ENCODE measurements at places on chromosomes 3 and 15.

DNA sequence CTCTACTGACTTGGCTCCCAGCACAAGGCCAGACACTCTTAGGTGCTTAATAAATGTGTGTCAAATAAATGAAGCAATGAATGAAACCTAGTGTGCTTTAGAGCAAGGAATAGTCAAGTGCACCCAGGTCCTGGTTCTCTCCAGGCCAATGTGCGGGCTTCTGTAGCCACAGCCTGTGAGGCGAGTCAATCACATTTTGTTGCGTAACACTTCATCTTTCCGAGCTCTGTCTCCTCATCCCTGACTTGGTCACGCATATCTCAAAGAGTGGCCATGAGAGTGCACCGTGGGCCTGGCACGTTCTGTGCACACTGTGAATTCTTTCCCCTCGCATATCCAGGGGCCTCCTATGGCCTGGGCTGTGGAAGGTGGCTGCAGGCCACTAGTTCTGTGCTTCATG is 11.4 kb upstream of the SH3GL3 start:
- DNase-seq: no peak

DNA sequence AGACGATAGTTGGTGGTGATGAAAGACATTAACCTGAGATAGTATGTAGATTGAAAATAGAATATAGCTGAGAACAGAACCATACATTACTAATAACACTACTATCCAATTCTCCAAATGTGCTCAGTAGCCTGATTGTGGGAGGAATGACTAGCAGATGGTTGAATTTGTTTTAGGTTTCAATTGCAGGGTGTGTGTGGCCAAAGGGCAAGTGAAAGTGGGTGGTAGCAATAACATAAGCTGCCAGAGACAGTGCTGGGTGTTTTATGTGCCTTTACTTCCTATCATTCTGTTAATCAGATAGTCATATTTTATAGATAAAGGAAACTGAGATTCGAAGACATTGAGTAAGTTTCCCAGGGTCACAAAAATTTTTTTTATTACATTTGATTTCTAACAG is 249.5 kb upstream of the ARL6 start:
- no peak for DNase-seq

- DNase-seq: no peak
Observed at GRCh38 chr3:140303875-140304274, 368.9 kb downstream of the CLSTN2 start.

GRCh38 chr15:42191610-42192346 is 16.3 kb downstream of the VPS39 start:
- no peak for DNase-seq

- DNase-seq: no peak
Observed at GRCh38 chr15:101171954-101172353, 79.9 kb downstream of the CHSY1 start.

DNA sequence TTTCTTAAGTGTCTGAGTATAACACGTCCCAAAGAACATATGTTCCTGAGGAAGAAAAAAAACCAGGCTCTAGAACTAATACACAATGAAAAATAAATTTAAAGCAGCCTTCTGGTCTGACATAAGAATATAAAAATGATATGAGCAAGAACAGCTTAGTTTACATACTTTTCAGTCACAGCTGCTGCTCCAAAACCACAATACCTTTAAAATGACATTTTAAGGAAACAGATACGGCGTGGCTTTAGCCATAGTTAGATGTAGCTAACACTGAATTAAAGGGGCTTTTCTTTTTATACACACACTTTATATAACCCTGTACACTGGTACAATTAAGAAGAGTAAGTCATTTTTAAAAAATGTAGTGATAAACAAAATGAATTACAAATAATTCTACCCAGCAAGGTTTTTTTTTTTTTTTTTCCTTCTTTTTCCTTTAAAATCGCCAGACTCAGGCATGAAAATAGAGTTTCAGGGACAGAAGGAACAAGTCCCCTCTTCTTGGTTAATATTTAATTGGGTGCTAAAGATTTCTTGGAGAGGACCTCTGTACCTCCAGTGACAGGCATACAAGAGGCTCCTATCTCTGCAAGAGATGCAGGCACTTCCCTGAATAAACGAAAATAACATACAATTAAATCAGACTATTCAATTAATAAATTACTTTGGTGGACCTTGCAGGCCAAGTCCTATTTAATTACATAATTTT is 265.6 kb downstream of the FOXP1 start:
- no peak for DNase-seq

DNA sequence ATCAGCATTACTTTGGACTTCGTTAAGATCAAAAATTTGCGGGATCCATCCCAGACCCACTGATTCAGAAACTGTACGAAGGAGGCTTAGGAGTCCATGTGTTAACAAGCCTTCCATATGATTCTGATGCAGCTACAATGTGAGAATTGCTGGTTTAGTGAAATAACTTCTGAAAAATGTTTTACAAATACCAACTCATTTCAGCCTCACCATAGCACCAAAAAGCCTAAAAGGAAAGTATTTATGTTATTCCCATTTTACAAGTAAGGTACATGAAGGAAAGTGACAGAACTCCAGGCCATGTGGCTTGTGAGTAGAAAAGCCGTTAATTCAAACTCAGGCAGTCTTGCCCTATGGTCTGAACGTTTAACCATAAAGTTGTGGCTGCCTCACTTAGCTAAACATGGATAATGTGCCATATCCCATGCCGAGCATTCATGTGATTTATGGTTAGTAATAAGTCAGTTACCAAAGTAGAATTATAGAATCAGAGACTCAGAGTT is 1.5 kb upstream of the IGSF10 start:
- no peak for DNase-seq

DNA sequence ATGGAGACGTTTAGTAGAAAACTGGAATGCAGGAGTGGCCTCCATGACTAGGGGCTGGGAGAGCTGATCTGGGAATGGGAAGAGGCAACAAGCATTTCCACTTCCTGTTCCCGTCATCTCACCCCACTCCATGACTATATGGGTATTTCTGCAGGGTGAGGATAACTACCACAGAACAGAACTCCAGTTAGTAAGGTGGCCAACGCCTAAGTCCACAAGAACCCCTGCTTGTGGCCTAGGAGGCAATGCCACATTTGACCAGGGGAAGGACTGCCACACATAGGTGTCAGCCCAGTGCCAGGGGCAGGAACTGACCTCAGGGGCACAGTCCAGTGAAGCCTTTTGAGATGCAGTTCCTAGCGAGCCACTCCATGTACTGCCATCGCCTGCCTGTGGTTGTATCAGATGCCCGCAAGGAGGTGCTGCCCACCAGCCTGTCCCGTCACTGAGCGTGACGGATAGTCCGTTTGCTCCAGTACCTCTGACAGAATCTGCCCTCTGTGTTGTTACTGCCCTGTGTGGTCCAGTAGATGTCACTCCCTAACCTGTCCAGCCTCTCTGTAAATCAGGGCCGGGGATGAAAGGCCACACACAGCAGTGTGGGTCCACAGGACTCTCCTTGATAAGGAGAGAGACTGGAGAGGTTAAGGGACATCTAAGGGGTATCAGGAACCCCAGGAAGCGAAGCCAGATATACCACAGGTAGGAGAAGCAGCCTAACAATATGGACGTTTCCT is 3.5 kb upstream of the MTFMT start:
- DNase-seq: no peak

DNA sequence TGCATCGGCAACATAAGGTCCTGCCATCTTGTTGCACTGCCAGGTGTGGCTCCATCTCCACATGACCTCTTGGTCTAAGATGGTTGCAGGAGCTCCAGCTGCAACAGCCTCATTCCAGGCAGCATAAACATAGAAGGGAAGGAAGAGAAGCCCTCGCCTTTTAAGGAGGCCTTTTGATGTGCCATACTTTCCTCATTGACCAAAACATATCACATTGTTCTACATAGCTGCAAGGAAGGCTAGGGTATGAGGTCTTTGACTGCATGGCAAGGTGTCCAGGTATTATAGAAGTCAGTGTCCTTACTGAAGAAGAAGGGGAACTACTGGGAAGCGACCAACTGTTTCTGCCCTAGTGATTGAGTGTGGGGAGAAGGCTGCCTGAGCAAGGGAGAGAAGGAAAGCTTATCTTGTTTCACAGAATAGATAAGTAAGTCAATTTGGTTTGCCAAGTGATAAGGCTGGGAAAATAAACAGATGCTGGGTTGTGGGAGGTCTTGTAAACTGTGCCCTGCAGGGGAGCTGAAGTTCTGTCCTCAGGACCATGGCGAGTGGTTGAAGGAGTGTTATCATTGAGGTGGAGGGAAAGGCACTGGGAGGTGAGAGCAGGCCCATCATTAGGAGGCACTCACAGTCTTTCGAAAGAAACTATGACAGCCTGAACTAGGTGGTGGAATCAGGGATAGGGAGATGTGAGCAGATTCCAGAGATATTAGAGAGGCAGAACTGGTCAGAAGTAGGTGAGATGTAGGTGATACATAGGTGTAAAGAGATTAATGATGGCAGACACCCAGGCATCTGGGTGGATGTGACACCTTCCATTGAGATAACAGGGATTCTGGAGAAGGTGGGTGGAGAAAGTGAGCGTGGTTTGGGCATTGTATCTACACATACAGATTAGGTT is 93.8 kb upstream of the IGF1R start:
- no peak for DNase-seq

DNA sequence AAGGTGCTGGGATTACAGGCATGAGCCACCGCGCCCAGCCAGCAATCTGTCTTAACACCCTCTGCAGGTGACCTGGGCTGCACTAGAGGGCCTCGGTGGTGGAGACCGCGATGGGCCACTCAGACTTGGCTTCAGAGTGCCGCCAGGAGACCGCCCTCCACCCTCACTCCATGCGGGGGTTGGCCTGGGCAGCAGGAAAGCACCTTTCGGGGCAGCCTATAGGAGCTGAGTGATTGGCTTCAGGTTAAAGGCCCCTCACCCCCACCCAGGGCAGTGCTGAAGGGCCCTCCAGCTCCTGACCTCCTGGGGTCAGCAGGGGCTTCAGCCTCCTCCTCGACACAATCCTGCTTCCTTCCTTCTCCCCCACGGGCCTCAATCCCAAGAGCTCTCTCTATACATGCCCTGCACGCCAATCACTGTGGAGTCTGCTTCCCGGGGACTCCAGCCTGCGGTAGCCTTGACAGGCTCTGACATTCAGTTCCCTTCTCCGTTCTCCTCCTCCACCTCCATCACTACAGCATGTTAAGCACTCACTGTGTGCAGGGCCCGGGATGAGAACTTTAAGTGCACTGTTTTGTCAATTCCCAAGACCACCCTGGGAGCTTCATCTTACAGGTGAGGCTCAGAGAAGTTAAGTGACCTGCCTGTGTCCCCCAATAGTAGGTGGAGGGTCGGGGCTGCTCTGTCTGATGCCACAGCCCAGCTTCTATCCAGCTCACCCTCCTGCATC is 225.3 kb downstream of the XXYLT1 start:
- DNase-seq: no peak

DNA sequence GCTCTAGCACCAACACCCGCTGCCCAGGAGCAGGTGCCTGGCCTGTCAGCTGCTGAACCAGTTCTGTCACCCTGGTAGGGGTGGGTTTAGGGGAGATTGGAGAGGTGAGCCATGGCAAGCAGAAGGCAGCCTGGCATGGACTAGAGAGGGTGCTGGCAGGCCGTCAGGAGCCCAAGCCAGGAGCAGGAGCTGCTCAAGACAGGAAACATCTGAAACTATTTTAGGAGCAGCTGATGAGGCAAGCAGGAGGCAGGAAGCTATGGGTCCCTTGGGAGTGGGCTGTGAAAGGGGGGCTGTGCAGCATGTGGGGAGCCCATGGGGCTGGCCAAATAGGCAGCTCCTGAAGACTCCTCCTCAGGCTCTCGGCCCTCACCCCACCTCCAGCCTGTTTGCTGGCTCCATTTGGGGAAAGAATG is 2.3 kb downstream of the INKA1 start:
- peak; percentile 34 for DNase-seq

GRCh38 chr15:98943051-98943508 is 64.5 kb downstream of the PGPEP1L start:
- DNase-seq: no peak

- DNase-seq: no peak
Observed at GRCh38 chr3:187849016-187849654, 103.9 kb upstream of the BCL6 start.

DNA sequence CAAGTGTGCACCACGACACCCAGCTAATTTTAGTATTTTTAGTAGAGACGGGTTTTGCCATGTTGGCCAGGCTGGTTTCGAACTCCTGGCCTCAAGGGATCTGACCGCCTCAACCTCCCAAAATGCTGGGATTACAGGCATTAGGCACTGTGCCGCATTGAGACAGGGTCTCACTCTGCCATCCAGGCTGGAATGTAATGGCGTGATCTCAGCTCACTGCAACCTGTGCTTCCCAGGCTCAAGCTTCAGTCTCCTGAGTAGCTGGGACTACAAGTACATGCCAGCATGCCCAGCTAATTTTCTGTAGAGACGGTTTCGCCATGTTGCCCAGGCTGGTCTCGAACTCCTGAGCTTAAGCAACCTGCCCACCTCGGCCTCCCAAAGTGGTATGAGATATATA is 51.6 kb downstream of the ACAD9 start:
- DNase-seq: no peak

DNA sequence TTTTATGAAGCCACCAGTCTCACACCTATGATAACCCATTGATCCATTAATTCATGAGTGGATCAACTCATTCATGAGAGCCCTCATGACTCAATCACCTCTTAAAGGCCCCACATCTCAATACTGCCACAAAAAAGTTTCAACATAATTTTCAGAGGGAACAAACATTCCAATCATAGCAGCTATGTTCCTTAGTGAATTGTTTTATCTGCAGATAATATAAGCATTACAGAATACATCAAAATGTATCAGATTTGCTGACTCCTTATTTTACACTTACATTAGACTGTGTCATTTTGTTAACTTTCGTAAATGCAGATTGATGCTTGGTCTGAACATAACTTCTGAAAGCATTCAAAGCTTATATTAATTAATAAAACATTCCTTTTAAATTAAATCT is 155.3 kb upstream of the MBNL1 start:
- no peak for DNase-seq

- no peak for DNase-seq
Observed at GRCh38 chr15:55283379-55284147, 6.0 kb downstream of the RAB27A start.

GRCh38 chr3:114649331-114649730 is 355.5 kb downstream of the TIGIT start:
- no peak for DNase-seq

GRCh38 chr15:63517628-63518027 is 13.2 kb downstream of the USP3 start:
- no peak for DNase-seq

DNA sequence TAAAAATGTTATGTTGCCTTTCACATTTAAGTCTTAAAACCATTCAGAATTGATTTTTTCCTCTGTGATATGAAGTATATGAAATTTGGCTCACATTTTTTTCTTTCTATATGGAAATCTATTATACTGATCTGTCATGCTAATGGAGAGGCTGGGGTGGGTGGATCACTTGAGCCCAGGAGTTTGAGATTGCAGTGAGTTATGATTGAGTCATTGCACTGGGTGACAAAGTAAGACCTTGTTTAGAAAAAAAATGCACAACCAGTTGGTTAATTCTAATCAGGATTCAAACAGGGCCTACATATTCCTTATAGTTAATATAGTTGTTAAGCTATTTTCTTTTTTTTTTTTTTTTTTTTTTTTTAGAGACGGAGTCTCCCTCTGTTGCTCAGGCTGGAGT is 230.5 kb downstream of the MFSD1 start:
- no peak for DNase-seq

- DNase-seq: no peak
Observed at GRCh38 chr15:33660151-33660550, 308.1 kb upstream of the CHRM5 start.

Data from left renal cortex interstitium (tissue), 4 donors.